ENCODE measurements at places on chromosomes 7 and 10. TPM values are rescaled to one million over a fixed set of nuclear protein-coding genes. Genes with fewer than 3 reads are reported as not detected.
A peak's percentile ranks its signal among the peaks of the same experiment; 100 is the strongest.

The SYT15B gene
- 1.1 TPM for polyA plus RNA-seq

The MNX1 gene
- polyA plus RNA-seq = not detected

The UNC5B gene
- polyA plus RNA-seq = 13.3 TPM

The EIF4H gene
- 248 TPM for polyA plus RNA-seq

The BPGM gene
- polyA plus RNA-seq = 26.8 TPM

The CNPY1 gene
- polyA plus RNA-seq = not detected

DNA sequence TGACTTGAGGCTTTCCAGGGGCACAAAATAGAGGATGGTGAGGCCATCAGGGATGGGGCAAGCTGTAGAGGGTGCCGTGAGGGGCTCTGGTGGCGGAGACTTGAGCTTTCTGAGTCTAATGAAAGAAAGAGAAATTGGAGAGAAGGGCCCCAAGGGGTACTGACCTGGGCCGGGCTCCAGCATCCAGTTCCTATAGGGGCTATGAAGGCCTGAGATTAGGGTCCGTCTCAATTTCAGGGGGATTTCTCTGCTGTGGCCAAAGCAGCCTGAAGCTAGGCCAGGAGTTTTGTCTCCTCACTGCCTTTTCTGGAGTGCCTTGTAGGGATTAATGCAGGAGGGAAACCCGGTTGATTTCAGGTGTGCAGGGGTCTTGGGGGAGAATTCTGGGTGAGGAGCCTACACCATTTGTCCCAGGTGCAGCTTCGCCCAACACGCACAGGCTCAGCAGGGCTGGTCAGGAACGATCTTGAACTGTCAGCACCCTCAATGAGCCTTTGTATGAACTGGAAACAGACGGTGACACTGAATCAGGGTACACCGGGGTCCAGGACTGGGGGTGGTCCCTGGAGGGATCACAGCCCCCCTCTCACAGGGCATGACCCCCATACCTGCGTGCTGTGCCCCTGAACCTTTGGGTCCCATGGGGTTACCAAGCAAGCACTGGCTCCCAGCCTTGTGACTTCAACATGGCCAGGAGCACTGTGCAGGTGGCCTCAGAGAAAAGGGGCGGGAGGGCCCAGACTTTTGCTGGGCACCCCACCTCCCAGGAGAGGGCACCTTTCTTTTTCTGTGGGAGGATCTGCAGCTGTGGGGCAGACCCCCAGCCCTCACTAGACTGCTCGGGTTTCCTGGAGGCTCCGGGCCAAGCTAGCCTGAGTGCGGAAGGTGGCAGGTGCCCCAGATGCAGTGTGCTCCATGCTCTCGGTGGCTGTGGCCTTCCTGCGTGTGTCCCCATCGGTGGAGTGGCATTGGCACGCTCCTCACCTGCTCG, 122.9 kb upstream of the RET start:
- DNase-seq = no peak

- DNase-seq = no peak
Observed at GRCh38 chr10:28664369-28664740, 13.0 kb upstream of the BAMBI start.

- DNase-seq = peak; percentile 49
Observed at GRCh38 chr7:35734001-35734483, 39.1 kb upstream of the HERPUD2 start.

GRCh38 chr10:97025613-97026242, 160.0 kb downstream of the SLIT1 start:
- DNase-seq = peak; percentile 50
